ENCODE measurements at places on chromosomes 6 and 20.
A peak's percentile ranks its signal among the peaks of the same experiment; 100 is the strongest.

DNA sequence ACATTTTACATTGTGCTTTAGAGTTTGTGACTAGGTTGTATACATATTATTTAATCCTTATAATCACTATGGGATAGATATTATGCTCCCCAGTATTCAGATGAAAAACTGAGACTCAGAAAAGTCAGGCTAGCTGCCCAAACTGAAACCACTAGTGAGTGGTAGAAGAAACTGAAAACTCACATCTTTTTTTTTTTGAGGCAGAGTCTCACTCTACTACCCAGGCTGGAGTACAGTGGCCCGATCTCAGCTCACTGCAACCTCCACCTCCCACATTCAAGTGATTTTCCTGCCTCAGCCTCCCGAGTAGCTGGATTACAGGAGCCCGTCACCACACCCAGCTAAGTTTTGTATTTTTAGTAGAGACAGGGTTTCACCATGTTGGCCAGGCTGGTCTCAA, 22.2 kb downstream of the RNF24 start:
- DNase-seq = no peak

GRCh38 chr6:37903351-37904340, 84.1 kb downstream of the ZFAND3 start:
- DNase-seq = no peak

DNA sequence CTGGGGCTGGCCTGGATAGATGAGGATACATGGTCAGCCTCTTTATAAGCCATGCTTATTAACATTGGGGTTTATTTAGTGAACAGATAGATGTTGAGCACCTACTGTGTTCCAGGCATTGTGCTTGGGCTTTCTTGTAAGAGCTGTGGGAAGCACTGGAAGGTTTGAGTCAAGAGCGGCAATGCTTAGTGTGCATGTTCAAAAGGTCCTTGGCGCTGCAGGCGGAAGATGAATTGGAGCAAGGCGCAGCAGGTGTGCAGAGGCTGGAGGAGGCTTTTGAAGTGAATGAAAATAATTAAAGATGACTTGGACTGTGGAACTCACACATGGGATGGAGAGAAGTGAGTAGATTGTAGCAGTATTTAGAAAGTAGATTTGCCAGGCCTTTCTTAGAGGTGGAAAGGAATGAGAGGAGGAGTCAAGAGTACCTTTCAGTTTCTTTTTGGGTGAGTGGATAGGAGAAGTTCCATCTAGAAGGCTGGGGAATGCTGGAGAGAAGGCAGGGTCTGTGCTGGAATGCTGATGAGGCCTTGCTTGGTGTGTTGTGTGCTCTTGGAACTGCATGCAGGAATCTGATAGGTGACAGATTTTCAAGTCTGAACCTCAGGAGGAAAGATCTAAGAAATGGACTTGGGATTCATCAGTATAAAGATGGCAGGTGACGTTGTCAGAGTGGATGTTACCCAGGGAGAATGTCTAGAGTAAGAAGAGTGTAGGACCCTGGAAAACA, 26.4 kb downstream of the SNX9 start:
- no peak for DNase-seq

- no peak for DNase-seq
These were observed 153.1 kb downstream of the LMBRD1 start for GRCh38 chr6:69643688-69644087.

GRCh38 chr6:146224449-146224848, 195.6 kb downstream of the GRM1 start:
- no peak for DNase-seq

DNA sequence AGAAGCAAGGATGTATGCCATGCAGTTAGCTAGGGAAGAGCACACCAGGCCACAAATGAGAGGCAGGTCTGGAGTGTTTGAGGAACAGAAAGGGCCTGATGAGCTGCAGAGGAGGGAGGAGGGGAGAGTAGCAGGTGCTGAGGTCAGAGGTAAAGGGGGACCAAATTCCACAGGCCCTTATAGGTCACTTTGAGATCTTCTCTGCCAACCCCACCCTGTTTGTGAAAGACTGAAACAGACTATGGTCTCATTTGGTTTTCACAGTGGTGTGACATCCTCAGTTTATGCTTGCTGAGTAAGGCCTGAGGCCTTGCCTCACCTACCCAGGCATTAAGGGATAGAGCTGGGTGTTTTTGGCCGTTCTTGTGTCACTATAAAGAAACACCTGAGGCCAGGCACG, 187.7 kb upstream of the MYLIP start:
- no peak for DNase-seq

DNA sequence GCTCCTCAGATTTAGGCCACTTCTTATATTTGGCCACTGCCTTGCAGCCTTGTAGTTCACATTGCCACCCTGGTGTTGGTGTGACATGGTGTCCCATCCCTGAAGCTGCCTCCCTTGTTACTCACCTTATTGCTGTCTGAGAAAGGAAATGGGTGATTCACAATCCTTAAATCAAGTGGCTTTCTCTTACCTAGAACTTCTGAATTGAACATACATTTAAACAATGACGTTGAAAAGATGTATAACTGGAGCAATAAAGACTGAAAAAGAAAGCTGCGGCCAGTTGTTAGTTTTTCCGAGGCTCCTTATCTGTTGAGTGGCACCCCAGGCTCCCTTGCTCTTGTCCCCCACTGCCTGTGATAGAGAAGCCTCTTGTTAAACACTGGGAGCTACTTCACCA, 28.8 kb upstream of the GNRH2 start:
- DNase-seq = no peak

- no peak for DNase-seq
These were observed 44.2 kb upstream of the EYA2 start for GRCh38 chr20:46850416-46850815.

DNA sequence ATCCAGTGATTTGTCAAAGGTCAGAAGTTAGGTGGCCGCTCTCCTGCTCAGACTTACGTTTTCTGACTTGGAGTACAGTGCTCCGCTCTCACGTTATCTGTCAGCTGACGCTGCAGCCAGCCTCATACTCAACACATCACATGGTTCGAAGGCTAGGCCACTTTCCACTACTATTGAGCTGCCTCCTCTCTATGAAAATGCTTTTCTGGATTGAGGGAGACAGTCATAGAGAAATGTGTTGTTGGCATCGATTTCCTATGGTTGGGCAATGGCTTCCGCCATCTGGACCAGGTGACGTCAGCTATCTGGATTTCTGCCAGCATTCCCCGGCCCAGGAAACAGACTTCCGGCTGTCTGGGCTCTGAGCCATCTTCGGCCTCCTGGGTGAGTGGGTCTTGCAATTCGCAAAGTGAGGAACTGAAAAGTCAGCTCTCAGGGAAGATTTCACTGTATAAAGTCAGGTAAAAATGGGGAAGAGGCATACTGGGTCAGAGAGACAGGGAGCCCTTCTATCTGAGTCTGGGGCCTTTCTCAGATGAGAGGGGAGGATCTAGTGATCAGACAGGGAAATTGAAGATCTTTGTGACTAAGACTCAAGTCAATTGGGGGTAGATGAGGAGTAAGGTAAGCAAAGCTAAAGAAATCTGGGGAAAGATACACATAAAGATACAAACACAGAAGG, 37.5 kb upstream of the IER3 start:
- peak; percentile 5 for DNase-seq

DNA sequence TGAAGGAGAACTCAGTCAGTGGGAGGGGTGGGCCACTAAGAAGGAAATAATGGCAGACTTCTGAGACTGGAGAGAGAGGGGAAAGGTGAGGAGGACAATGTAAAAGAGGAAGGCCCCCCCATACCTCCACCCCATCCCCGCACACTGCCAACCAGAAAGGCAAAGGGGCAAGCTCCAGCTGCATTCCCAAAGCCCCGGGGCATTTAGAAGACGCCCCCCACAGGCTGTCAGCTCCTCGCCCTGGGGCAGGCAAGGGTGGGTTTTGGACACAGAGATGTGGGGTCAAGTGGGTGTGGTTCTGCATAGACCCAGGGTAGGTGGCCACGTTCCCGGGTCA, 20.8 kb upstream of the SLC22A7 start:
- no peak for DNase-seq

- DNase-seq = no peak
These were observed 531 bp upstream of the VWA7 start for GRCh38 chr6:31777667-31778050.

GRCh38 chr6:7086488-7086887, 21.3 kb upstream of the RREB1 start:
- no peak for DNase-seq

- DNase-seq = no peak
These were observed 56.7 kb downstream of the VEGFA start for GRCh38 chr6:43826730-43827129.

- DNase-seq = no peak
These were observed 15.4 kb downstream of the FOXC1 start for GRCh38 chr6:1624851-1625781.

- DNase-seq = no peak
These were observed 35.2 kb downstream of the PLEKHG1 start for GRCh38 chr6:150634964-150635292.

GRCh38 chr20:9999645-10000044, 35.1 kb upstream of the ANKEF1 start:
- no peak for DNase-seq

GRCh38 chr20:55615818-55616217, 389.5 kb downstream of the CBLN4 start:
- DNase-seq = no peak

DNA sequence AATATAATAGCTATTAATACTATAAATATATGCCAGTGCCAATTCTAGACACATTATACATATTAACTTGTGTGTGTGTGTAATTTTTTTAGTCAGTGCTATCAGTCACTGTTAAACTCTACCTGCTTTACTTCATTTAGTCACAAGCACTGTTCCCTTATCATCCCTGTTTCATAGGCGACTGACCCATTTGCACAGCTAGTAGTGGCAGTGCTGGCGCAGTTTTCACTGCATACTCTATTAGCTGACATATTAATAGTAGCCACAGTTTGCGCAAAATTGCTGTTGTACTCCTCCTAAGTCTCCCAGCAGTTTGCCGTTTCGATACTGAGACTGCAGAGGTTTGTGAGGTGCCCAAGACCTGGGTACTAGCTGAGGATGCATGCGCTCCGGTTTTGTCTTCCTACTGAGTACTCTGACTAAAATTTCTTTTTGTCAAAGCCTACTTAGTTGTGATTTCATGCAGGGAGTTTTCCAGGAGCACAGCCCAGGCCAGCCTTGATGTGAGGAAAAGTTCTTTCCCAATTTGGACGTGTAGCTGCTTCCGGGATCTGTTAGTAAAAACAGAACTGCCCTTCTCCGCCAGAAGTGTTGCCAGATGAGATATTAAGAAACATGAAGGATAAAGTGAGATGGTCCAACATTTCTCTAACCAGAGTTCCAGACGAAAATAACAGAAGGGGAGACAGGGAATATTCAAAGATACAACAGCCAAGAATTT, 5.6 kb downstream of the BAG2 start:
- DNase-seq = no peak

GRCh38 chr6:167336844-167337630, 12.2 kb downstream of the TTLL2 start:
- DNase-seq = no peak

DNA sequence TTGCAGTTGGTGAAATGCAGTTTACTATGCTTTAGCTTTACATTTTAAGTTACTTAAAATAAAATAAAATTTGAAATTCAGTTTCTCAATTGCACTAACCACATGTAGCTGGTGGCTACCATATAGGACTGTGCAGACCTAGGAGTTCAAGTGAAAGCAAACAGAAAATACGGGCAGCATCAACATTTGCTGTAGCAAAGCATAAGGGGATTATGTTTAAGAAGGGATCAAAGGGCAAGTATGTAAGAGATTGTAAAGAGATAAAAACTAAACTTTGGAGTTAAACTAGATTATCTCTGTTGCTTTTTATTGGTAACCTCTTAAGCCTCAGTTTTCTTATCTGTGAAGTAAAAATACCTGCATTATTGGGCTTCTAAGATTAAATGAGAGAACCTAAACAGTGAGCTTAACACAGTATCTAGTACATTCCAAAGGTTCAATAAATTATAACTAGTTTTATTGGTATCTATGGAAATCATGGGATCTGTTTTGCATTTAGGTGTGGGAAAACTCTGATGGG, 81.2 kb downstream of the SPTLC3 start:
- no peak for DNase-seq

- no peak for DNase-seq
These were observed 277.3 kb downstream of the CDH4 start for GRCh38 chr20:61529354-61529753.

DNA sequence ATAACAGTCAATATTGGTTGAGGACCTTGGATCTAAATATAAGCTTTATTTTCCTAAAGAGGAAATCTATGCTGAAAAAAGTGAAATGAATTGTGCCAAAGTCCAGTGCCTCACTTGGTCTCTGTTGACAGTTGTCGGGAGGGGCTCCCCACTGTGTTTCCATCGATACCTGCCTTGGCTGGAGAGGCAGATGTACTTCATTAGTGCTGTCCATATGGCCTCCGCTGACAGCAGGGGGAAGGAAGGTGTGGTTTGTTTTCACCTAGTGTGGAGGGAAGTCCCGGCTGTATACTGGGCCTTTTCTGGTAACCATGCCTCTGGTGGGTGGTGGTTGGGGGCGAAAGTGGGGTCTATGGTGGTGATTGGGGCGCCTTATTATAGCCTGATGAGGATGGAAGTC, 42.7 kb downstream of the CD2AP start:
- DNase-seq = no peak

GRCh38 chr20:40643891-40644290, 45.1 kb downstream of the MAFB start:
- no peak for DNase-seq

DNA sequence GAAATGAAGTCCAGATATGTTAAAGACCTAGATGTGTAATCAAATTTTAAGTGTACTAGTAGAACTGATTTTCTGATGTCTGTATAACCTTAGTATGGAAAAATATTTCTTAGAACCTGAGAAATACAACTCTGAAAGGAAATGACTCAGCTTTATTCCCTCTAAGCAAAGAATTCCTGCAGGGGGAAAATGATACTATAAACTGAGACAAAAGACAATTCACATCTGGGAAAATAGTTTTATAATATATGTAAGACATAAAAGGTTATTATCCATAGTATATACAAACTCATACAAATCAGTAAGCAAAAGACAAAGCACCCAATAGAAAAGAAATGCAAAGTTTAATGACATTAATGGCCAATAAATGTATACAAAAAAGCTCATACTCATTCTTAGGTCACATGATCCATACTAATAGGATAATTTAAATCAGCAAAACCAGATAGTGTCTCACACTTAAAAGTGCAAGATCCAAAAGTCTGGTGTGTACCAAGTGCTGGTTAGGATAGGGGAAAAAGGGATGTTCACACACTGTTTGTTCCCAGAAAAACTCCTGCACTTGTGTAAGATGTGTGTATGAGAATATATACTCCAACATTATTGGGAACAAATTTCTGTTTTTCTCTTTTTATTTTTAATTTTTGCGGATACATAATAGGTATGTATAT, 22.6 kb downstream of the RNF217 start:
- DNase-seq = no peak
